PC-9 (cell line): ENCODE measurements at places on chromosomes 4 and X.
A peak's percentile ranks its signal among the peaks of the same experiment; 100 is the strongest.

DNA sequence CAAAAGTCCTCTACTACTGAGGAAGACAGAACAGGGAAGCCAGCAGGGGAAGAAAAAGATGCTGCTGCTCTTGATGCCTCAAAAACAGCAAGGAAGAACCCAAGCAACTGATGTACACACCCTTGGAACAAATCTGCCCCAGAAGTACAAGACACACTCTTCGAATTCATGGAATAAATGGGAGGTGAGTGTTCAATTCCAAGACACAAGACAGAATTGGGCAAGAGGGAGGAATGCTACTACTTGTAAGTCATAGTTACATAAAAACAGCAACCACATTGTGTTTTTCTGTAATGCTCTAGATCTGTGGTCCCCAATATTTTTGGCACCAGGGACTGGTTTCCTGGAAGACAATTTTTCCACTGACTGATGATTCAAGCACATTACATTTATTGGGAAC, 58.0 kb upstream of the H2AZ1 start:
- no peak for DNase-seq

DNA sequence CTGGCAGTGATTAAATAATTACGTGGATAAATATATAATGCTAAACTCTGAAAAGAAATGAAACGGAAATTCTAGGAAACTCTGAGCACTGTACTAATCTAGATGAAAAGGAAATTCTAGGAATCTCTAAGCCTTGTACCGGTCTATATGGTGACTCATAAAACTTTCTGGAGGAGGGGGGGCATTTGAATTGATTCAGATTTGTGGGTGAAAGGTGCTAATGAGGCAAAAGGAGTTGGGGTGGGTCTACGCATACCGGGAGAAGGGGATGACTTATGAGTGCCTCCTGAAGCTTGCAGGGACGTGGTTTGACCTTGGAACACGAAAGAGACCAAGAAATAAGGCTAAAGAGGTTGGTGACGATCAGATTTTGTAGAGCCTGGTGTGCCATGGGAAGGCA, 151.7 kb upstream of the CASK start:
- no peak for DNase-seq

DNA sequence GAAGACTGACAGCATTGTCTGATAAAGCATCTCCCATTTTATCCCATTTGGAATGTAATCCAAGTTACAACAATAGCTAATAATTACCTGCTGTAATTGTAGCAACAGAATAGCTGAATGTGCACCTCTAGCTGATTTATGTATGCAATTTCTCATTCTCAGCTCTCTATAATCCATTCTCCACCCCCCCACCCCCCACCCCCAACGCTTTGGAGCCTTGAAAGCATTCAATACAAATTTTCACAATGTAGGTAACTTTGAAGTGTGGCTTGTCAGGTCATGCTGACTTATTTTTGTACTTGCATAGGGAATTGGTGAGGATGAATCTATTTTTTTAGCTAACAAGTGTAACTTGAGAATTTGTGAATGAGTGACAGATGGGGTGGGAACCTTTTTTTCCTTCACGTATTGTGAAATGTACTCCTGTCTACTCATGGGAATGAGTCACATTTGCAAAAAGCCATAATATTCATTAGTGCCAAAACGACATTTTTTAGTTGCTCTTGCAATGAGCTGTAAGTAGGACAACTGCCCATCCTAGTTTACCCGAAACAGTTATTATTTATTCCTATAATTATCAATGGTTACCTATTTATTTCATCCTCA, 159.3 kb downstream of the PALLD start:
- no peak for DNase-seq

DNA sequence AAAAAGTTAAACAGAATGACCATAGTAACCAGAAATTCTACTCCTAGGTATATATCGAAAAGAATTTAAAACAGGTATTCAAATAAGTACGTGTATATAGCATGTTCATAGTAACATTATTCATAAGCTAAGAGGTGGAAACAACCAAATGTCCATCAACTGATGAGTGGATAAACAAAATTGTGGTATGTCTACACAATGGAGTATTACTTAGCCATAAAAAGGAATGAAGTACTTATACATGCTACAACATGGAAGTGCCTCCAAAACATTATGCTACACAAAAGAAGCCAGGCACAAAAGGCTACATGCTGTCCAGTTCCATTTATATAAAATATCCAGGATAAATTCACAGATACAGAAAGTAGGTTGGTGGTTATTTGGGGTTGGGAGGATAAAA, 76.5 kb downstream of the CD99L2 start:
- DNase-seq = no peak

DNA sequence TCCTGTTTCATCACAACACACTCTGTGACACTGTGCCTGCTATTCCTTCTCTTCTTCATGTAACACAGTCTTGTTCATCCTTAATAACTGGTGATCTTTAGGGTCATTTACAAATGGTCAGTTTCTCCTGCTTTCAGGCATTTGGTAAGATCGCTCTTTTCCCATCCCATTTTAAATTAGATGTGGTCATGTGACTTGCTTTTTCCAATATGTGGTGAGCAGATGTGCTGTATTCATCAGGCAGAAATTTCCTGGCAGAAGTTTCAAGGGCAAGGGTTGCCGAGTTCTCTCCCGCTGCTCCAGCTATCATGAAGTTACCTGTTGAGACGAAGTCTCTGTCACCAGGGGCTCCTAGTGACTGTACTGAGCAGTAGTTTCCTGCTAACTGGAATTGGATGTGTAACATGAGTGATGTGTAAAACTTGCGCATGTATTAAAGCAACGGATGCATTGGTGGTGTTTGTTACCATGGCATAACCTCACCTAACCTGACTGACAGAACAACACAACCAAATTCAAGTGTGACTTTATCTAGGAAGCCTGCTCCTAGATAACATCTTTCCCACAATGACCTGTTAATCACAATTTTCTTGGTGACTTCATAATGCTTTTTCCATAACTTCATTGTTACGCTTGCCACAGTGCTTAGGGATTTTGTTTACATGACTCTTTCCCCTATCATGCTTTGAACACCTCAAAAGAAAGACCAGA, 29.5 kb upstream of the BMPR1B start:
- no peak for DNase-seq

GRCh38 chr4:125904802-125905201, 590.0 kb downstream of the FAT4 start:
- DNase-seq = no peak

DNA sequence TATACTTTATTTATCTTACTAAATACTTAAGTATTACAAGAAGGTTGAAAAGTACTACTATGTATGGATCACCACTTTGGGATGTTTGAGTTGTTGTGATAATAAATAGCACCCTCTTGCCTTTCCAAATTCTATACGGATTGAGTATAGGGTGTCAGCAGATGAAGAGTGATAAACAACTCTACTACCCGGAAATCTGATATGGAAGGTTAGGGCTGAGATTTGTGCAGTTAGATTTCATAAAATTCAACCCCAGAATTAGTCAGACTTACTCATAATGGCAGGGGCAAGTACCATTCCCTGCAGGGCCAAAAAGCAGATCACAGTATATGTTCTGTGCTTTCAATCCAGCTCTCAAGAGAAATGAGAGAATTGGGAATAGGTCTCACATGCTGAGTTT, 1008.9 kb upstream of the PCDH7 start:
- no peak for DNase-seq

DNA sequence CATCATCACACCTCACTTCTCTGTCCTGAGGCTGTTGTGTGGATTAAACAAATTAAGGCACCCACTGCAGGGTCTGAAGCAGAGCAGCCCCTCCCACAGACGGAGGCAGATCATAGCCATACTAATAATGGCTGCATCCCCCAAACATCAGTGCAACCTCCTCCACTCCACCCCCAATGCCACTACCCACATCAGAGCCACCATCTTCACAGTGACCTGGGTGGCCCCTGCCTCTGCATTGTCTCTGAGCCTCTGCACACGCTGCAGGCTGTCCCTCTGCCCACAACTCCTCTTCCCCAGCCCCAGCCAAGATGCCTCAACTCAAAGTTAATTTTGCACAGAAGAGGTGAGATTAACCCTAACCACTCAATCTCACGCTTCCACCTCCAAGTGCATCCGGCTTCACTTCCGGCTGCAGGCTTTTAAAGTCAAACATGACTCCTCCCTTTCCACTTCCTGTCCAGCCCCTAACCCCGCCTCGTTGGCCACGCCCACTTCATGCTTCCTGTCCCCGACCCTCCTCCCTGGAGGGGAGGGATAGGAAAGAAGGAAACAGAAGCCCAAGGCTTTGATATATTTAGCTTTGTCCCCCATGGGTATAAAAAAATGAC, 22.7 kb downstream of the JAKMIP1 start:
- DNase-seq = no peak

DNA sequence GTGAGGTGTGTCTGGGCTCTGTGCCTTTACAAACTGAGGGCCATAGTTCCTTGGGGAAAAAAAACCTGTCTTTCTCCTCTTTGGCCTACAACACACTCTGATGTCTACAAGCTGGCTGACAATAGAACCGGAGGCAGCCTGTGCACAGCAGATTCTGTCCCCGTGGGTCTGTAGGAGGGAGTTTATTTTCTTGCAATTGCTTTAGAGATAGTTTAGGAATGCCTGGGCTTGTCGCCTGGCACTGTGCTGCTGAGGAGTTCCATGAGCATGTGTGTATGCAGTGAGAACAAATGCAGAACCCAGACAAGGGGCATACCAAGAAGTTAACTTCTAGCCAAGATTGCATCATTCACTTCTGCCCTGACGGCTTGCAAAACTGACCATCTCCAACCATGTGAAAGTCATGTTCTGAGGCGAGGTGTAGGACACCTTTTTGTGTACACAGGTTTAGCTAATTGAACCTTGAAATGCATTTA, 54.1 kb downstream of the CCNI start:
- no peak for DNase-seq

DNA sequence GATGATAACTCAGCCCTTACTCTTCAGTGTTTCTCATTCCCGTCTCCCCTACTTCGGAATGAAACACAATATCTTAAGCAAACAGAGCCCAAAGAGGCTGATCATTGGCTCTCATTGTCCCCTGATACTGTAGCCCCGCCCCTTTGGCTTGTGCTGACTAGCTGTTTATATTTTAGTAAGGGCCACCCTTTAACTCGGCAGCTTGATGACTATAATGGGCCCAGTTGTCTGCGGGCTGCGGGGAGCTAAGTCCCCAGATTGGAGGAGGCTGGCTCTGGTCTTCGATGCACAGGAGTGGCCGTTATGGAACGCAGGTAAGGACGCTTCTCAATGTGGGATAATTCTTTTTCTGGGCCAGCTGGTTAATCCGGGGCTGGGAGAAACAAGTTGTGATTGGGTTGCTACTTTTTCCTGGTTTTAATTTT, at the start of gene TRIM2:
Gene TRIM2, plus strand, starts transcription at position 197 of the 425 bp plus-strand sequence. Its CDS starts 88 bp downstream, at position 285.
- DNase-seq = peak; percentile 83

GRCh38 chr4:47933840-47934239, 19.5 kb upstream of the NFXL1 start:
- DNase-seq = no peak

- DNase-seq = no peak
Observed at GRCh38 chr4:184757810-184758209, 23.9 kb upstream of the CENPU start.

GRCh38 chr4:132982151-132982550, 166.9 kb upstream of the PCDH10 start:
- no peak for DNase-seq

DNA sequence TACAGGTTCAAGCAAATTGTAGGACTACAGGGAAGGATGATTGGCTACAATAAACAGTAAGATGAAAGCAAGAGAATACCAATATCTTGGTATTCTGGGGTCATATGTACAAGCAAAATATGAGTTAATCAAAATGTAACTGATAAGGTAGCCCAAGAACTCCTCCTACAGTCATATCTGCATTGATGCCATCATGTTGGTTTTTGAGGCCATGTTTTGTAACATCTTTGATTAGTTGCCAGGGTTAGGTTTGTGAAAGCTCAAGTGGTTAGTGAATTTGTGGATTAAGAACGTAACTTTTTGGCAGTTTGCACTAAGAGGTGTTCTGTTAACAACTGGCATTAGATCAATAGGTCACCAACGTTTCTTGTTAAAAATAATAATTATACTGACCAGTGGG, 59.6 kb downstream of the USP9X start:
- no peak for DNase-seq

DNA sequence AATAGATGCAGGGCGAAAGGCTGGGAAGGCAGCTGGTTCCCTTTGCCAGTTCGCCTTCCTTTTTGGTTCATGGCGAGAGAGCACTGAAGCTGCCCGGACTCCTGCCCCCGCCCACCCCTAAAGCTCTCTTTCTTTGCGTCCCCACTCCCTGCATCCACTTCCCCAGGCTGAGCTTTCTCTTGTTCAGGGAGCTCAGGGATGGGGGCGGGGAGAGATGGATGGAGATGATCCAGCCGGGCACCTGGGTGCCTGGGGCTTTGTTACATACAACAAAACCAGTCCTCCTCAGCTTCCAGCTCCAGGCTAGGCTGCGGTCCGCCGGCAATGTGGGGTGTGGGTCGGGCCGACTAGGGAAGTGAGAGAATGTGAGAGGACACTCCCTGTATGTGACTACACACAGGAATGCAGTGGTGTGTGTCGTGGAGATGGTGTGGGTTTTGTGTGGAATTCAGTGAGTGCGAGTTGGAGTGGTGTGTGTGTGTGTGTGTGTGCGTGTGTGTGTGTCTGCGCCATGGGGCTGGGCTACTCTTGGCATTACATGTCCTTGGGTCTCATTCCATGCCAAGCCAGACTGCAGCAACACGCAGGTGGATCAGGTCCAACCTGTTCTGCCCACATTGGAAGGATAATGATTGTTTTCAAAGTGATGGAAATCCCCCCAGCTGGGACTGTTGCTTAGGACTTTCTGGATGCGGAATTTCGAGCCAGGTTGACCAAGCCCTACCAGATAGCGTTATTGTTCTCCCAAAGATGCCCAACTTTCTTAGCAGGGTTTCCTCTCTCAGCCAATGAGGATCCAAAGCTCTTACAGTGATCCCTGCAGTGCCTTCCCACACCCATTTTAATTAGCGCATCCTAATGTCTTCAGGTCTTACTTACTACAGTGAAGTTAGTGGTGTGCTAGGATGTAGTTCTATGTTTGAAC, 149.4 kb upstream of the CHRDL1 start:
- DNase-seq = no peak

- no peak for DNase-seq
Observed at GRCh38 chrX:45794995-45795337, 594.3 kb upstream of the DIPK2B start.

DNA sequence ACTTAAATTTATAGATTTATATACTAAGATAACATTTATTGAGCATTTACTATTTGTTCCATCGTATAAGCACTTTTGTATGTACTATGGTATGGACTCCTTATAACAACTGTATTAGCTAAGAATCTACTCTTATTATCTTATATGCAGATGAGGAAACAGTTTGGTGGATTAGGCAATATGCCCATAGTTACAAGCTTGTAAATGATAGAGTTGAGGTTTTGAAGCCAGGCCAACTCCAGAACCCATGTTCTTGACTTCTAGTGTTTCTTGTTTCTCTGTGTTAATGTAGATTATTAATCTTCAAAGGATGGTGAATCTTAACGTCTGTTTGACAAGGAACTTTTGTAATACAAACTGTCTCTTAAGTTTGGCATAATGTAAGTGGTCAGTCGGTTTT, 71.3 kb downstream of the STIM2 start:
- no peak for DNase-seq

- DNase-seq = no peak
Observed at GRCh38 chr4:100009490-100009889, 59.4 kb upstream of the H2AZ1 start.
